ENCODE measurements at places on chromosomes 11 and 22.
A peak's percentile ranks its signal among the peaks of the same experiment; 100 is the strongest.

DNA sequence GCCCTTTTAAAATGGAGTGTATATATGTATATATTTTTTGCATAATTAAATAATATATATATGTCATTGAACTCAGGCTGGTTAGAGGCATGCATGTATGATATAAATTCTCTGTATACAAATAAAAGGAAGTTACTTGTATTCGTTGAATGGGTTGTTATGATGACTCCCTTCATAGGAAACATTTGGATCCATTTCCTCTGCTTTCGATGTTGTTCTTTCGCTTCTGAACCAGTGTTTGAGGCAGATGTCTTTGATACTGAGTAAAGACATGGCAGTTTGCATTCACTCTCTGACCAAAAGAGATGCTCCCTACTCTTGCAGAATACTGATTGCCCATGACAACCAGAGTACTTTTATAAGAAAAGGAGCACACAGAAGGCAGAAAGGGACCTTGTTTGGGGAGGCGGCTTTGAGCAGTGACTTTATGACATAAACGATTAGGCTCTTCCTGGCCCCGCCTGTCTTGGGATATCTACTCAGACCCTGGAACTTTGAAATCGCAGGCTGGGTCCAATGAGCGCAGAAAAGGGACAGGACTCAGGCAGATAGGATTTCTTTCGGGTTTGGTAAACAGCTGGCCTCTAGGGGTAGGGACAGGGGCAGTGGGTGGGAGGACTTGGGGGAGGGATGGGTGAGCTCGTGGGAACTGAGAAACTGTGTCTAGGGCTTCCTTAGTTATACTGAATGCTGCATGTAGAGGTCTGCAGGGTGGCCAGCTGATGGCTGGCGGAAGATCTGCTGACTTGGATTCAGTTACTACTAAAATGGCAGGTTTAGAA is 23.2 kb downstream of the TIMP3 start:
- no peak for DNase-seq

DNA sequence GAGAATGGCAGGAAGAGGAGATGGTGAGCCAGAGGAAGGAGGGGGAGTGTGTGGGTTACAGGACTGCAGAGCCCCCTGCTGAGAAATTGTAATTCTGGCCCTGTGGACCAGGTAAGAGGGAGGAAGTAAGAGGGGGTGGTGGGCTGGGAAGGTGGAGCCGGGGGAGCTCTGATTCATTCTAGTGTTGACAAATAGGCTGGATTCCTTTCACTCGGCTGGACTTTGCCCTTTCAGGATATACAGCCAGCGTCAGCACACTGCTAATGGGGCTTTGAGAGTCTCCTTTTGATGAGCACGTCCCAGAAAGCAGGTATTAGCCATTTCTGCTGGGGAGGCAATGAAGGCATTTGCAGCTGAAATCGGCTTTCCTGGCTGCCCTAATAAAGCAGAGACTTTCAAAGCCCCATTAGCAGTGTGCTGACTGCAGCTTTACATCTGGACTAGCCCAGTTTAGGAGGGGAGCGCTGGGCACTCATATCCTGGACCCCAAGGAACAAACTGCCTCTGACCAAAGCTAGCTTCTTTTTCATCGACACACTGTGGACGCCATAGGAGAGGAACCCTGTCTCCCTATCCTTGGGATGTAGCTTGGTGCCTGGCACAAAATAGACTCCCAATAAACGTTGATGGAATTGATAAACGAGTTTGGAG is 44.8 kb upstream of the CADM1 start:
- DNase-seq = no peak

DNA sequence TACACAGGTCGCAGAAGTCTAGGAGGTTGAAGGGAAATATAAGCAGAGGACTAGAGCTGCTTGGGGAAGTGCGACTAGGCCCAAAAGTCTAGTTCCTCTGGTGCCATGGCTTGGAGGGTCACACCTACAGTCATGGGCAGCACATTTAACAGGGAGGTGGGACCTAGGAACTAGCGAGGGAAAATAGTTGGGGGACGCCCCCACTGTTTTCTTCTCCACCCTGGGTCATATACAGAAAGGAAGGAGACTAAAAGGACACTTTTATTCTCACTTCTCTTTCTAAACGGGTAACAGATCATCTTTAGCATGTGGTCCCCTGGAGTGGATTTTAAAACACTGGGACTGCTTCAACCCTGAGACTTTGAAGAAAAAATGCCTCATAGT is 16.6 kb downstream of the APIP start:
- DNase-seq = peak; percentile 10

DNA sequence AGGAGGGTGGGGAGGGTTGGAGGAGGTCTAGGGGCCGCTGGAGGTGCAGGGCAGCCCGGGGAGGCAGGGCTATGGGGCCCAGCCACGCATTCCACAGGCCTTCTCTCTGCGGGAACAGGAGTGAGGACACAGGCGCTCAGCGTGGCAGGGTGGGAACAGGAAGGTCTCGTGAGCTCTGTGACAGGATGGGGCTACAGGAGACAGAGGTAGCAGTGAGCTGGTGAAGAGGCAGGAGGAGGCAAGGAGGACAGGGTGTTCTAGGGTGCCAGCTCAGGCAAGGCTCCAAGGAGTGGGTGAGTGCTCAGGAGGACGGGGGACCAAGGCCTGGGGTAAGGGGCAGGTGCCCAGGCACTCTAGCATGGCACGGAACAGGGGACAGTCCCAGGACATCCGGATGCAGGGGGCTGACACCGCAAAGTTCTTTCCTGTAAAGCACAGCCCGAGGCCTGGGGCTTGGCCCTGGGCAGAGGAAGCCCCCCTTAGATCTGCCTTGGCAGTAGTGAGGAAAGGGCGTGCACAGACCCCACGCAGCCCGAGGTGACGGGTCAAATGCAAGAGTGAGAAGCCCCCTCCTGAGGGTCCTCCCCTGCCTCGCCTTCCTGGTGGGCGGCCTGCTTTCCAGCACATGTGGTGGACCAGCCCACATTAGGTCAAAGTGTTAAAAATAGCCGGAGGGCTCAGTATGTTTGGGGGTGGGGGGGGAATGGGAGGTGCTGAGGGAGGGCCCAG is 4.7 kb upstream of the NEAT1 start:
- DNase-seq = no peak

- DNase-seq = no peak
Observed at GRCh38 chr22:47162865-47163264, 400.4 kb downstream of the TBC1D22A start.

DNA sequence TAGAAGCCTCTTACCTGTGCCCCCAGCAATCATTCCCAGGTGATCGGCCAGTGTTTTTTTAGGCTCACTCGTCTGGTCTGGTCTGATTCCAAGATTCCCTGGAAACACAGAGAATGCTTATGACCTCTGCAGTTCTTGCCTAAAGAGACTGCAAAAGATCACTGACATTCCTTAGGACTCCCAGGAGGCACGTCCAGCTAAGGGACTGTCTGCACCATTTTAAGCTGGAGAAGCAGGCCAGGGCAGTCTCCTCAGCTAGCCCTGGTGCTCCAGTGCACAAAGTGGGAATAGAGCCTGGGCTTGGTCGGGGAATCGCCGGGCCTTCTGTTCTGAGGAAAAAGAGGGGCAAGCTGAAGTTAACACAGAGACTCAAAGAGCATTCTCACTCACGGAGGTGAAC is 4.8 kb downstream of the CYB5R2 start:
- no peak for DNase-seq

- no peak for DNase-seq
Observed at GRCh38 chr22:38853196-38853651, 9.4 kb upstream of the NPTXR start.

GRCh38 chr11:76282172-76282571 is 75.9 kb upstream of the WNT11 start:
- no peak for DNase-seq

- peak; percentile 35 for DNase-seq
Observed at GRCh38 chr11:131370090-131370751, at the start of gene NTM. TSS of gene NTM (plus strand) at chr11:131370615.

DNA sequence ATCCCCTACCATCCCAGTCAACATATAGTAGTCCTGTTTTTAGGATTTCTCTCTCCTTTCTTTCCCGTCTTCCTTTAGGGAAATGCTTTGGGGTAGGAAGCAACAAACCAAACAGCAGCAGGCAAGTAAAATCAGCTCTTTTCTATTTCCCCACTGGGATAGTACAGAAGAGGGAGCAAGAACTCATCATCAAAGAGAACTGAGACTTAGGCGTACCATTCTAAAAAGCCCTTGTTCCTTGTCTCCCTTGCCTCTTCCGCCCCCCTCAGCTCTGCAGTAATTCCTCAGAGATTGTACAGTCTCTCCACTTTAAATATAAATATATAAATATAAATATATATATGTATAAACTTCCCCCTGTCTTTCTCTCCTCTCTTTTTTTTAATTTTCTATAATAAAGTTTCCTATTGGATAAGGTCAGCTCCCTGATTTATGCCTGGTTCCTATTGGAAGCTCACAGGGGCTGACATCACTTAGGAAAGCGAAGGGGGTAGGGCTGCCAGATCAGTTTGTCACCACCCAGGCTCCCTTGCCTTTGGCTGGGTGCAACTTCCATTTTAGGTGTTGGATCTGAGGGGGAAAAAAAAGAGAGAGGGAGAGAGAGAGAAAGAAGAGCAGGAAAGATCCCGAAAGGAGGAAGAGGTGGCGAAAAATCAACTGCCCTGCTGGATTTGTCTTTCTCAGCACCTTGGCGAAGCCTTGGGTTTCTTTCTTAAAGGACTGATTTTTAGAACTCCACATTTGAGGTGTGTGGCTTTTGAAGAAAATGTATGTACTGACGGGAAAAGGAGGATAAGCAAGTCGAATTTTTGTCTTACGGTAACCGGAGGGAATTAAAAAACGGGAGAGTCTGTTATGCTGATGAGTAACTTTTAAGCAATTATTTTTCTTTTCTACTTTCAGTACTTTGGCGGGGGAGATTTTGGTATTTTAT is at the start of gene CTNND1:
TSS of gene CTNND1 (plus strand) at position 502 of the 934 bp plus-strand sequence. CDS start 29,677 bp downstream, outside the sequence.
- DNase-seq = peak; percentile 98

DNA sequence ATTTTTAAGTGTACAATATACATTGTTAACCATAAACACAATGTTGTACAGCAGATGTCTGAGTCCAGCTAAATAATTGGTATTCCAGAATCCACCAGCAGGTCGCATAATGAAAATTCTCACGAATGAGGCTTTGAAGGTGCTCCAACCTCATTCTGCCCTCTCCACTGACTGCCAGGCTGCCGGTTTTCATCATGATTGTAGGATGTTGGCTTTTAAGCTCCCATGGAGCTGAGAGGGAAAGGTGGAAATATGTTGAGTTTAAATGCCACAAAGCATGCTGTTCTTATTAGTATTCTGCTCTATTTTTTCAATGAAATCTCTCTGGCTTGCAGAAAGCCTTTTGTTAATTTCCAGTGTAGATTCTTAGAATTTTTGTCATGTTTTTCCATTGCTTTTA is 337.2 kb upstream of the DDI1 start:
- DNase-seq = no peak

- DNase-seq = no peak
Observed at GRCh38 chr22:21936151-21936775, 16.4 kb downstream of the PPM1F start.

GRCh38 chr22:21996175-21996720 is 13.7 kb upstream of the TOP3B start:
- no peak for DNase-seq

GRCh38 chr11:83004746-83005556 is 66.7 kb downstream of the RAB30 start:
- no peak for DNase-seq

DNA sequence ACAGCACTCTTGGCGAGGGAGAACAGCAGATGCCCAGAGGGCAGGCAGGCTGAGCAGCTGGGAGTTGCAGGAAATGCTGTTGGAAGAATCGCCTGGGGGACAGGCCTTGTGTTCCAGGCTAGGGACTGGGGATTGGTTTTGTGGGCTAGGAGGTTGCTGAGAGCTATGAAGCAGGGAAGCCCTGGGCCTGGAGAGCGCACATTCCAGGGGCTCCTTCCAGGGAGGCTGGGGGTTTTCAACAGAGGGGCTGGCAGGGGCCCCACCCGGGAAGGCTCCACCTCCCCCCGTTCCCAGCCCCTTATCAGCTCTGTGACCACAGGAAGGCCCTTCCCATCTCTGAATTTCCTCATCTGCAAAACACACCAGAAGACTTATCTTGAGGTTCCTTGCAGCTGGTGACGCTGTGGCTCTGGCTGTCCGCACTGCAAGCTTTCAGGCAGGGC is 21.7 kb downstream of the WNT11 start:
- DNase-seq = no peak

GRCh38 chr11:64876229-64876750 is 2.1 kb downstream of the EHD1 start:
- DNase-seq = no peak

DNA sequence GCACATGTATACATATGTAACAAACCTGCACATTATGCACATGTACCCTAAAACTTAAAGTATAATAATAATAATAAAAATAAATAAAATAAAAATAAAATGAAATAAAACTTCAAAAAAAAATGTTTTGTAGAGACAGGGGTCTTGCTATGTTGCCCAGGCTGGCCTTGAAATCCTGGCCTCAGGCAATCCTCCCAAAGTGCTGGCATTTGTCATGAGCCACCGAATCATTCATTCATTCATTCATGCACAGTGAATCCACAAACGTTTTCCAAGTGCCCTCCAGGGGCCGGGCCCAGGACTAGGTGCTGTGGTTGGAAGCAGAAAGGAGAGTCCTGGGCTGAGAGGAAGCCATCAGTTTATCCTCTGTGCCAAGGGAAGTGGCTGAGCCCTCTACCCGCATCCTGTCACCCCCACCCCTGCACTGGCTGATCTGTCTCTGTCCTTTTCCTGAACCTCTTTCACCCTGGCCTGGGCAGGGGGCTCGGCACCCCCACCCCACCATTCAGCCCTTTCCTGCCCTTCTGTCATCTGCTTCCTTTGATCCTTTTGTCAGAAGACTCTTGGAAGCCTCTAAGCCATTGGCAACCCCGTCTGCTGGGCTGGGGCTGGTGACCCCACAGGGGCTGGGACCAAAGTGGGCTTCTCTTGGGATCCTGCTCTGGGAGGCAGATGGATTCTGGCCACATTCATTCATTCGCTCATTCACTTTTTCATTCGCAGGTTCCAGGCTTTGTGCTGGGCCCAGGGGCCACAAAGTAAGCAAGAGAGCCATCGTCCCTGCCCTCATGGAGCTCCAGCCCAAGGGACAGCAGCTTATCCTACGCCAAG is 84.3 kb downstream of the IGLL1 start:
- DNase-seq = no peak

- DNase-seq = peak; percentile 5
Observed at GRCh38 chr11:76083563-76084451, 122.5 kb downstream of the WNT11 start.

GRCh38 chr22:37115032-37115431 is 5.5 kb upstream of the TMPRSS6 start:
- DNase-seq = no peak
